ENCODE measurements at places on chromosomes 2 and 18.

GRCh38 chr18:7414459-7414858 is 152.7 kb upstream of the PTPRM start:
- no peak for DNase-seq

- no peak for DNase-seq
Observed at GRCh38 chr2:63023444-63023843, 27.2 kb upstream of the OTX1 start.

DNA sequence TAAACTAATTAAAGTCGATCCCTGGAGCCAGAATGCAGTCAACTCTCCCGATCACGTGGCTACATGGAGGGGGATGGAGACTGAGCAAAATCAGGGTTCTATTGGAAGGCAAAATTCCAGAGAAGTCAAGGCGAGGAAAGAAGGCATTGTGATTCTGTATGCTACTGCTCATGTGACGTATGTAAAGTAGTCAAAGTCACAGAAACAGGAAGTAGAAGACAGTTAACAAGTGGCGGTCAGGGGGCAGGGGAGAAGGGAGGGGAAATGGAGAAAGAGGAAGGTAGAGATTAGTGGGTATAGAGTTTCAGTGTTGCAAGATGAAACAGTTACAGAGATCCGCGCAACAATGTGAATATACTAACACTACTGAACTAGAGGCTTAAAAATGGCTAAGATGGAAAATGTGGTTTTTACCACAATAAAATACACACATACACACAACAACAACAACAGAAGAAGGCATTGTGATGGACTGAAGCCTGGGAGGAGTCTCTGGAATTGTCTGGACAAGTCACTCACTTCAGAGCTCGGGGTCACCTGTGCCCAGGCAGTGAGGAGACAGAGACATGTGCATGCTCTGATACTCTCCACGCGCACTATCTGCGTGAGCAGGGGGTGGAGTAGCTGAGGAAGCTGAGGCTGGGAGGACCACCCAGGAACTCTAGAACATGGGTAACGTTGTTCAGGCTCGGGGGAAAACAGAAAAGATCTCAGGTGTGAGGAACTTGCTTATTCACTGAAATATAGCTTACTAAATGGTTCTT is 89.9 kb upstream of the CDCA7 start:
- peak; percentile 63 for DNase-seq

DNA sequence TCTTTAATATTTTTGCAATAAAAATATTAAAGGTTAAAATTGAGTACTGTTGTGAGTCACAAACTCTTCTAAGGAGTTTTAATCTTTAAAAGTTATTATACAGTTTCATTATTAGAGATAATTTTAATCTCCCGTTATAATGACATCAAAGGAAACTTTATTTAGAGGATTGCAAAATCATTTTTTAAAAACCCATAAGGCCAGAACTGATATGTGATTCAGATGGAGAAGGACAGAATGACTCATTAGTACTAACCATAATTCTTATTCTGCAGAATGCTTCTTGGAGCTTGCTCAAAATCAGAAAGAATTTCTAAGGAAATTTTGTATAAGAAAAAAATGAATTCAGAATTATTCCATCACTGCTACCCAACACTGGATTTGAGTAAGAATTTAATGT is 12.5 kb upstream of the HNRNPLL start:
- no peak for DNase-seq

DNA sequence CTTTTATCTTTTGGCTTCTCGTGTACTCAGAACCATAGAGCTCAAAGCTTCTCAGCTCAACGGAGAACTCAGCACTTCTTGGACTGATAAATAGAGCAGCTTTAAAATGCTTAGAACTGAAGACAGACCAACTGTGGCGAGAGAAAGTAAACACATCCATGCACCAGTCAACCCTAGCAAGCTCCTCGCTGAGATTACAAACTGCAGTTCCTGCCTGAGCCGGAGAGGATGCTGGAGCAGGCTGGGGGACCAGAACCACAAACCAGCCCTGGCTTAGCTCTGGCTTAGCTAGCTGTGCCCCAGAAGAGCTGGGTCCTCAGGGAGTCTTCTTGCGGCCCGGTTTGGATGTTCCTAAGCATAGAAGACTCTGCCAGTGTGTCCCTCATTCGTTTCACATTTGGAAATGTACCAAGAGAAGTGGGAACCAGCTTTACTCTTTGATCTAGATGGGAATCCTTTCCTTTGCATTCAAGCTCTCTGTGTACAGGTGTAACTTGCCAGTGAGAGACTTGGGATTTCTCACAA is 5.6 kb downstream of the PAX8 start:
- DNase-seq: no peak

DNA sequence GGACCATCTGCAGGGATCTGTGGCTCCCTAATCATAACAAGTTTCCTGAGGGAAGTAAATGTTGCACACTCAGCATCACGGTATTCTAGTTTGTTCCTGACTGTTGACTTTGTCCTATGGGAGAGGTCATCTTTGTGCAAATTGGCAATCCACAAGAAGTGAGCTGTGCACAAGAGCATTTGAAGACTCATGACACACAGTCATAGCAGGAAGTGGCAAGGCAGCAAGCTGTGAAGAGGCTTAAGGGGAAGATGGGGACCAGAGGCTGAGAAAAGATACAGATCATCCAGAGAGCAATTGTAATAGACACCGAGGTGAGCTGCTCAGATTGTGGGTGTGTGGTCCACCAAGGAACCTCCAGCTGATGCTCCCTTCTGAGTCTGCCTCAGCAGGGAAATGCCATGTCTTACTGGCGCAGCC is 2.7 kb downstream of the TNP1 start:
- DNase-seq: no peak

DNA sequence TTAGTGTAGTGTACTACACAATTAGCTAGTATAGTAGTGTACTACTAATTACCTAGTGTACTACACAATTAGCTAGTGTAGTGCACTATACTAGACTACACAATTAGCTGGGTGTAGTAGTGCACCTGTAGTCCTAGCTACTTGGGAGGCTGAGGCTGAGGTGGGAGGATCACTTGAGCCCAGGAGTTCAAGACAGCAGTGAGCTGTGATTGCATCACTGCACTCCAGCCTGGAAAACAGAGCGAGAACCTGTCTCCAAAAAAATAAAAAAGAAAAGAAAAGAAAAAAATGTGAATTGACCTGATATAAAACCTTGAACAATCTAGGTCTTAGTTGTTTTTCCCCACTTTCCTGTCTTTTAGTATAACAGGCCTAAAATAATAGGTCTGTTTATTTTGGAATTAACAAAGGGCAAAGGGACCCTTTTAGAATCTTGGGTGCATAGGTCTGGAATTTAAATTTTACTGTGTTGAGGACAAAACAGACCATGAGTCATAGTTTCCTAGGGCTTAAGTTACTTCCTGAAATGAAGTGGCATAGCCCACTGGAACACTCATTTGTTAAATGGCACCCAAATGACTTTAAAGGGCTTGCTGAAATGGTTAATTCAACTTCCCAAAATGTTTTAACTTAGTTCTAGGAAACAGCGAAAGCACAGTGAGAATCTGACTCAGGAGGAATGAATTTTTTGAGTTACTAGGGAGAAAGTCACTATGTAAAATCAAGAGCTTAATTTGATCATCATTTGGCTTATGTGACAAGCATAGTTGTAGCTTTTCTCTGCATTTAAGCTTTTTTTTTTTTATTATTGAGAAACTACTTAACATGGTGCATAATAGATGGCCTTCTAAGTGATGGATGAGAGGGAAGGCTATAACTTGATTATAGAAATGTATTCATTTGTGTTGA is 50.7 kb upstream of the ARL5A start:
- DNase-seq: no peak

DNA sequence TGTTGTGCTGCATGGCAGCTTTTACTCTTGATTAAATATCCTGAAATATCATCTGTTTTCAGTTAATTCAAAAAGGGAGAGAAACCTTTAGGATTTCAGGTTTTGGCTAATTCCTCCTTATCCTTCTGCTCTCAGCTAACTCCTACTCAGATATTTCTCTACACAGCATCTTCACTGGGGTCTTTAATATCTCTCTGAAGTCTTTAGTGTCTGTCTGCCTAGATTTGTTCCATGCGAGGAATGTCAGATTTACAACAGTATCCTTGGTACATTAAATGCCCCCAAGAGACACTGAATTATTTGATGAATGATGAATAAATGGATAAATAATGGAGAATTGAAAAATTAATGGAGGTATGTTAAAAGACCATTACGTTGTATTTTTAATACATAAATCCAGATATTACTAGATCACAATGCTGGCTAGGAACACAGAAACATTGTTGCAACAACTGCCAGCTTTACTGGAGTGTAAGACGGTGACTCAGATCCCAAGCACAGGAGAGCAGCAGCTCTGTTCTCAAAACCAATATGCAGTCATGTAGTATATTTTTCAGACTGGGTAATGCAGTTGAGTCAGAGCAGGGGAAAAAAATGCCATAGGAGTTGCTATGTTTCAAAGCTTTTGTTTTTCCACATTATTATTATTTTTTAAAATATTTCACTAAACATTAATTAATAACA is 388.0 kb upstream of the SYT4 start:
- DNase-seq: no peak

GRCh38 chr2:175464311-175464670 is 282.8 kb upstream of the ATP5MC3 start:
- DNase-seq: no peak

- no peak for DNase-seq
Observed at GRCh38 chr18:22946217-22946616, 13.1 kb downstream of the RBBP8 start.
